NCI-H1092 (cell line): ENCODE measurements at places on chromosomes 2 and 18.

DNA sequence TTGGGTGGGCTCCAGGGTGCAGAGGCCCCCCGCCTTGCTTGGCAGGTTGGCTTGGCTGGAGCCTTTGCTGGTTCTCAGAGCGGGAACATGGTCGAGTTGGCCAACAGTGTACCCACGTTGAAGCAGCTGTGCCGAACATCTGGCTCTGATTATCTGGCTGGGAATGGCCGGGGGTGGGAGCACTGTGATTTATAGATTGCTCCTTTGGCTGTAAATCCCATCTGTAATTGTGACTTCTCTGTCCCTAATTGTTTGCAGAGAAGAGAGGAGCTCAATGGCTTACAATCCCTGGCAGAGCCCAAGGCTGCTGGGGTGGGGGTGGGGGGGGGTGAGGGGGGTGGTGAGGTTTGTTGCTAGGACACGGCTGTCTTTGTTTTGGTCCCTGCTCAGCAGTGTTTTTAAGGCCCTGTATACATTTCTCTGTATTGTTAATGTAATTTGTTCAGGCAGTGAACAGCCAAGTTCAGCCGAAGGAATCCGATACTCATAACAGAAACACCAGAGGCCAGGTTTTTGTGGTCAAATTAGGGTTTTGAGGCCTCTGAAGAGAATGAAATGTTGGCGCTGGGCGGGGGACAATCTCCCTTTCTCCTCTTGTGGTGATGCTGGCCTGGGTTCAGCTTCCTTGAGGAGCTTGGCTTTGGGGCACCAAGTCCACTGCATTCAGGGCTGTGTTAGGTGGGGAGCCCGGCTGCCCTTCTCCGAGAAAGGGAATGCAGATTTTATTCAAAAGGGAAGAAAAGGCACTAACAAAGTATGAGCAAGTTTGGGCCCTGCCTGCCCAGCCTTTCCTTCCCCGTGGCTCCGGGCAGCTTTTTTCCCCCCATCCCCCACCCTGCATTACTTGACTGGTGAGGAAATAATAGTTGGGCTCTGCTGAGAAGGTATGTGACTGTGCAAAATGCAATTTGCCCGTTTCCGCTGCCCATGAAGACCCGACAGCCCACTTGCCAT, 82.5 kb downstream of the TCF7L1 start:
- no peak for DNase-seq

GRCh38 chr18:56986829-56987228, 160.1 kb upstream of the BOD1L2 start:
- no peak for DNase-seq

DNA sequence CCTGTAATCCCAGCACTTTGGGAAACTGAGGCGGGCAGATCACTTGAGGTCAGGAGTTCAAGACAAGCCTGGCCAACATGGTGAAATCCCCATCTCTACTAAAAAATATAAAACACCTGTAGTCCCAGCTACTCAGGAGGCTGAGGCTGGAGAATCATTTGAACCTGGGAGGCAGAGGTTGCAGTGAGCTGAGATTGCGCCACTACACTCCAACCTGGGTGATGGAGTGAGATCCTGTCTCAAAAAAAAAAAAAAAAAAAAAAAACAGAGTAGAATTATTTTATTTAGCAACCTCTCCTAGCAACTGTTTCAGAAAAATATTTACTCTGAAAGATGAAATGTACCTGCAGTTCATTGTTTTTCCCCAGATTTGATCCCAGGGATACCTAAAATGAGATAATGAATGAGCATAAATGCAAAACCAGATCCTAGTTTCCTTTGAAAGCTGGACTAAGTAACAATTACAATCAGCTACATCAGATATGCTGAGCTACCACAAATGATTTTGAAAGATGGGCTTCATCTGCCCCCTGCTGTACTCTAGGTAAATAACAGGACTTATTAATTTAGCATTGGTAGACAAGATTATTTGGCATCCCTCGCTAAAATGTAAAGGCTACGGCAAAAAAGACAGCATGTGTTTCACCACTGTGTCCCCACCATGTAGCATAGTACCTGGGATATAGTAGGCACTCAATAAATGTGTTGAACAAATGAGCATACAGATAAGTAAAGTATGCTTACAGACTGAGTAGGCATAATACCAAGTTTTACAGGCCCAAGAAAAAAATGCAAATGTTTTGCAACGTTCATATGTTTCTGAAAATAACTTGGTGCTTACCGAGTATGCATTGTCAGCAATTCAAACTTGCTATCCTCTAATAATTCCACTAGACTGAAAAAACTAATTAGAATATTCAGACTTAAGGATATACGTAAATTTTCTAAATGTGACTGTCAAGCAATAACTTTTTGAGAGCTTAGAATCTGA, 102.5 kb downstream of the ATL2 start:
- peak; percentile 11 for DNase-seq

DNA sequence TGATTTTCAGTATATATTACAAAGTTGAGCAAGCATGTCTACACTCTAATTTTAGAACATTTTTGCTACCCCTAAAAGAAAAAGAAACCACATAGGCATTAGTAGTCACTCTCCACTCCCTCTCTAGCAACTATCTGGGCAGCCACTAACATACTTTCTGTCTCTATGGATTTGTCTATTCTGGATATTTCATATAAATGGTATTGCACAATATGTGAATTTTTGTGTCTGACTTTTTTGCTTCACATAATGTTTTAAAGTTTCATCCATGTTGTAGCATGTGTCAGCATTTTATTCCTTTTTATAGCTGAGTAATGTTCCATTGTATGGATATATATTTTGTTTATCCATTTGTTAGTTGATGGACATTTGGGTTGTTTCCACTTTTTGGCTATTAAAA, 232.5 kb upstream of the CTAGE1 start:
- no peak for DNase-seq

DNA sequence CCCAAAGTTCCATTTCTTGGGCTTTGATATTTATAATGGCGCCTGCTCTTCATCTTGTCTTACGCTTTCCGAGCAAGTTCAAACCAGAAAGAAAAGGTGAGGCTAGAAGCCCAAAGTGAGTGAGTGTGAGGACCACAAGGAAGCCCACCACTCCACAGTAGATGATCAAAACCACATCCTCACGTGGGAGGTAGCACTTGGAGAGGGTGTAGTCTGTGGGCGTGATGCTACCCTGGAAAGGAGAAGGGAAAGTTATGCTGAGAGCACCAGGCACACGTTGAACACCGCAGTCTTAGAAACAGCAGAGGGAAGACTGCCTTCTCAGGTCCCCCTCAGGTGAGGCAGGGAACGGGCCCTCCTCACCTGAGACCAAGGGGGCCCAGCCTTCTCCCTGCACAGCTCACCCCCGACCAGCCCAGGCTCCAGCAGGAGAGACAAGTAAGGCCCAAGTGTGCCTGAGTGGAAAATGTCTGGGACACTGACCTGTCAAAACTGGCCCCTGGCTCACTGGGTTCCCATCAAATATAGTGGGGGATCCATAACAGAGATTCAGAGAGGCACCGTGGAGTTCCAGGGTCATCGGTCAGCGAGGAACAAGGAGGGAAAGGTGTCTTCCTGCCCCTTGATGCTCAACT, 23.6 kb downstream of the MPPE1 start:
- DNase-seq: no peak

DNA sequence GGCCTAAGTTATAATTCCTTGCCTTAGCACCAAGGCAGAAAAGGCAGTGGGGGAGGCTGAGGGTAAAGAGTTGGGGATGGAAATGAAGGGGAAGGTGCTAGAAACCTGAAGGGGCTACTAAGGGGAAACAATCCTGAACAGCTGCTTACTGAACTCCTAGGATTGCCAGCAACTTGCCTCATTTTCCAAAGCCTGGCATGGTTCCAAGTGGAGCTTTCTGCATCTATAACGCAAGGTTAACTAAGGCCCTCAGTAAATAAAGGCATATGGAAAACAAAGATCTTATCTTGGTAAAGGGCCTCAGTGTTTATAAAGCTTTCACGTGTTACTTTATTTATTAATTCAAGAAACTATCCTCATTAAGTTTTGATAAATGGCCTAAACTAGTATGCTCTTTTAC, 10.9 kb downstream of the MEP1B start:
- peak; percentile 58 for DNase-seq

DNA sequence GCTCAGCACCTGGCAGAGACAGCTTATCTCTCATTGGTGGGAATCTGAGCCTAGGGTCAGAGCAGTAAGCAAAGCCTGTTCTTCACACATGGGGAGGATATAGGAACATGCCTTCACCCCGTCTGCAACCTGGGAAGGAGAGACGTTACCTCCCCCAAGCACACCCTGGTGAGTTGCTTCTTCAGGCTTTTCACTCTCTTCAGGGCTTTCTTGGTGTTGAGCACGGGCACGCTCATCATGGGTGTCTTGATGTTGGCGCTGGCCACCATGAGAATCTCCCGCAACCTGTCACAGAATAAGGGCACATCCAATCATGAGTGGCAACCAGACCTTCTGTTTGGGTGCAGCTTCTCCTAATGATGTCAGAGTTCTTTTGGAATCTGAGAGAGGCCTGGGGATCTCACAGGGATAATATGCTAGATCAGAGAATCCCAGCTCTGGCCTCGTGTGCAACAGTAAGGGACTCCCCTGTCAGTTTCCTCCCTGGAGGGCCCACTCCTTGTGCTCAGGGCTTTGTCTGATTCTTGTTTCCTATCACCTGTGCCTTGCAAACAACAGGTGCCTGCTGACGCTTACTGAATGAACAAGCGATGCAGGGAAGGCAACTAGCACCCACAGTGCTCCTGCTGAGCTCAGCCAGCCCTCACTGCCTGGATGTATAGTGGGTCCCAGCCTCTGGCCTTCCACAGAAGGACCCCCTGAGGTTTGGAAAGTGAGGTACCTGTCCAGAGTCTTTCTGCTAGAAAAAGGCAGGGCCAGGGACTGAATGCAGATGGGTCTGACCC, 66.3 kb downstream of the POLR1A start:
- DNase-seq: no peak

GRCh38 chr2:207881902-207882301, 112.2 kb upstream of the FZD5 start:
- no peak for DNase-seq

GRCh38 chr2:154912215-154912614, 213.7 kb downstream of the KCNJ3 start:
- no peak for DNase-seq

DNA sequence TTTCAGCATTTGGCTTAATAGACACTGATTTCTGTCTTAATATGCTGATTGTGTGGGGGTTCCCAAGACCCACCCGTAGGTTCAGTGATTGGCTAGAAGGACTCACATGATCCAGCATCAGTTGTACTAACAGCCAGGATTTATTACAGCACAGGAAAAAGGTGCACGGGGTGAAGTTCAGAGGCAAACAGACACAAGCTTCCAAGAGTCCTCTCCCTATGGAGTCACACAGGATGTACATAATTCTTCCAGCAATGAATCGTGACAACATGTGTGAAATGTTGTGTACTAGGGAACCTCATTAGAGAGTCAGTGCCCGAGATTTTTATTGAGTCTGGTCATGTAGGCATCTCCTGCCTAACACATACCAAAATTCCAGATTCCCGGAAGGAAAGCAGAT, 52.8 kb downstream of the GALNT1 start:
- no peak for DNase-seq

- no peak for DNase-seq
These were observed 145.8 kb downstream of the ESCO1 start for GRCh38 chr18:21454725-21455124.

DNA sequence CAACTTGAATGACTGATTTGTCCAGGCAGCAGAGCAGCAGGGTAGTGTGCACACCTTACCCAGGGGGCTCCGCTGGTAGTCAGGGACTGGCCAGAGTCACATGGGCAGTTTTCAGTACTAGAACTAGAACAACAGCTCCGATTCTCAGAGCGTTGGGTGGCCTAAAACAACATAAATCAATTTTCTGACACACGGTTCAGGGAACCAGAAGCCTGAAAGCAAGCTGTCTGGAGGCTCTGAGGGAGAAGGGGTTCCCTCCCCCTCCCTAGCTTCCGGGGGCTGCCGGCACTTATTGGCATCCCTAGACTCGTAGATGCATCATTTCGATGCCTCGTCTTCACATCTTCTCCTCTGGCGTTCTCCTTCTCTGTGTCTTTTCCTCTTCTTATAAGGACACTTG, 13.4 kb upstream of the ITGB6 start:
- DNase-seq: no peak

- DNase-seq: peak; percentile 29
These were observed 85.8 kb downstream of the PTGR3 start for GRCh38 chr18:75123113-75123512.

DNA sequence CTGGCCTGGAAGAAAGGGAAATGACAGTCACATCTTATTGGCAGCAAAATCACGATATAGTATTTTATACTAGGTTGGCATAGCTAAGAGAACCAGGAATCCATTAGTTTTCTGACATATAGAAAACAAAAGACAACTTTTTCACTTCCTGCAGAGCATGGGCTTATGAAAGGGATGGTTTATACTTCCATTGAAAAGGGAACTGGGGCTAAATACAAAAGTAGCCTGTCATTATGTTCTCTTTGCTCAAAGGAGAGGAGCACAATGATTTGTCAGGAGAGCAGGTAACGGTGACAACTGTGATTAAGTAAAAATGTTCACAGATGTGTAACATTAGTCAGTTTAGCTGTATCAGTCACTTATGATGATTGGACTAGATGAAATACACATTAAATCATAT, 46.4 kb downstream of the SLC25A12 start:
- no peak for DNase-seq

DNA sequence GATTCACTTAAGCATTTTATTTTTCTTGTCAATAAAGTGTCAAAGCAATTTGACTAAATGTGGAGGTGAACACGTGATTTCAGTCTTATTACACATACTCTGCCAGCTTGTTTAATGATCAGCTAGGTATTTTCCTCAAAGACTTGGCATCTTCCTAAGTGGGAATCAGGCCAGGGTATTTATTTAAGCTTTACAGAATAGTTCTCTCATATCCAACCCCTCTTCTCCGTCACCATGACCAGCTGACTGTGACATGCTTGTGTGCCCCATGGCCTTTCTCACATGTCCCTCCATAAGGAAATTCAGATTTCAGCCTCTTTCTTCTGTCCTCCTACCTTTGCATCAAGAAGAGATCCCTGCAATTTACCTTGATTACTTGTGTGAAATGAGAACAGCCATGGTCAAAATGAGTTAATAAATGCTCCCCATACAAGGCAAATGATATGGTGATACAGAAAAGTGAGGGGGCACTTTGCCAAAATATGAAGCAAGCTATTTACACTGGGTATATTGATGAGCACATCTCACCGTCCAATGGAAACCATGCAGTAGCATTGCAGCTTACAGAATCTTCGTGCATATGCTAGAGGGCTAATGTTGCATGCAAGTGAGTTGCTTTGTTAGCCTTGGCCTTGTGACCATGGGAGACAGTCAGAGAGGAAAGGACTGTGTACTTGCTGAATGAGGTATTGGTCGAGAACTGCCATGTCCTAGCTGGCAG, 202.2 kb downstream of the RNF152 start:
- DNase-seq: no peak

DNA sequence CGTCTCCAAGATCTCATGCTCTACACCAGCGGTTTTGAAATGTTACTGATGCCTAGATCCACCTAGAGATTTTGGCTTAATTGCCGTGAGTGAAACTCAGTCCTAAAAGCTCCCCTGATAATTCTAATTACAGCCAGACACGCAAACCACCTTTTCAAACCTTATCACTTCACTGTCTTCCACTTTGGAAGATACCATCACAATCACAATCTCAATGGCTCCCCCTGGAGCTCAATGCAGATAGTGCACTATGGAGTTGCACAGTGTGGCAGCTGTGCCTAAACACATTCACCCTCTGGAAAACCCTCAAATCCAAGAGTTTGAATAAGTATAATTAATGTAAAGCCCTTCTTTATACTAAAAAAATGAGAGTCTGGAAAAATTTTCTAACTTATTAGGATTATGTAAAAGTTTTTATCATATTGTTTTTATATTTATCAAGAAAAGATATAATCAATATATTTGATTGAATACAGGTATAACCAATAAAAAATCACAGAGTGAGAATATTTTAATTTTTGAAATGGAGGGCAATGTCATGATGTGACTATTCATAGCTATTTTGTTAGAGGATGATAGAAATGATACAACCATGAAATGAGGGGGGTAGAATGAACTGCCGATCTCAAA, 102.9 kb upstream of the SLC8A1 start:
- peak; percentile 22 for DNase-seq
